ENCODE measurements at places on chromosomes 3 and 15.

DNA sequence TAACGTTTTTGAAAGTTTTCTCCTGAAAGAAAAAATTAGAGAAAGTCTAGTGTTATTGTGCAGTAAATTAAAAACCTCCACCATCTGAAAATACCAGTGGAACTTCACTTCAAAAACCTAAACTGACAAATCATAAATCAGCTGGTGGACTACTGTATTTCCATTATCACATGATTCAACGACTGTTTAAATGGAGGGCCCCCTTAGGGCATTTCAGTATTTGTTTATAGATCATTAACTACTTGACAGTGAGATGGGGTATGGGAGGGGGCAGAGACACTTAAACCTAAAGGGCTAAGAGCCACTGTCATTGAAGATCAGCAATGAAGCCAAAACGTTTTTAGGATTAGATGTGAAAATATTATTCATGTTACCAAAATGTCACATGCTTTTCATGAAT, 8.8 kb upstream of the C15orf61 start:
- no peak for DNase-seq

- peak; percentile 67 for DNase-seq
Measured at GRCh38 chr15:67150023-67150860, 84.8 kb downstream of the SMAD3 start.

DNA sequence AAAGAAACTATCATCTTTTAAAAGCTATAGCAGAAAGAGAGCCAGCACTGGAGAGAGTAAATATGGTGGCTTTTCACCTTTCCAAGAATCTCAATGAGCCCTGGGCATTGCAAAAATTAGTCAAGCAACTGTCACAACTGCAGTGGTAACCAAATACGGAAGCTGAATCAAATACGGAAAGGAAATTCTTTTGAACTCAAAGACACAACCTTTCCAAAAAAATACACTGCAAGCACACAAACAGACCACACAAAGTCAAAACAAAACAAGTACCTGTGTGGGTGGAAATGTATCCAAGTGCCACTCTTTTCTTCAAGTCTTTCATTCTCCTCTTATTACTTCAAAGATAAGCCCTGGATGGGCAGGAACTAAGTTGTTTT, 17.6 kb downstream of the VGLL4 start:
- no peak for DNase-seq

DNA sequence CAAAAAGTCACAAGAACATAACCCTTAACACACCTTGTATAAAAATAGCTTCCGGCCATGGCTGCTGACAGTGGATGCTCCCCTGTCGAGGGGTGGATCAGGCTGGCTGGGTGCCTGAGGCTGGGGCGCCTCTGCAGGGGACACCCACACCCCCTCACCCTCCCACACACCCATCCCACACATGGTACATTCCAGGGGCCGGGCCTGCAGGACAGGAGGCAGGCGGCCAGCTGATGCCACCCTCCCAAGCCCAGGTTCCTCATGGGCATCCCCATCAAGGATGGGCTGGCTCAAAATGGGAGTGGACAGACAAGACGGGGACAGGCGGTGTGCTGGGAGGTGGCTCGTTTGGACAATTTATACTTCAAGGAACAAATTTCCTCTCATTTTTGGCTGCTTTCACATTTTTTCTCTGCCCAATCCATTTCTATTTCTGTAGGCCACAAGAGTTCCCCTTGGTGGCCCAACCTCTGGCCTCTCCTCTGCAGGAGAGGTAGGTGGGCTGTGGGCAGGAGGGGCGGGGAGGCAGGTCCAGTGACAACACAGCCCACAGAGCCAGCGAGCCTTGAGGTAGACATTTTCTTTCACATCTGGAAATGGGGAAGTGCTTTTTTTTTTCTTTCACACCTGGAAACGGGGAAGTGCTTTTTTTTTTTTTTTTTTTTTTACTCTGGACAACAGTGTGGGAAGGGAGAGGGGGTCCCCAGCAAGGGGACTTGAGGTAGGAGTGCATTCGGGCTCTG, 23.3 kb downstream of the RNU5B-1 start:
- DNase-seq, result peak; percentile 22

DNA sequence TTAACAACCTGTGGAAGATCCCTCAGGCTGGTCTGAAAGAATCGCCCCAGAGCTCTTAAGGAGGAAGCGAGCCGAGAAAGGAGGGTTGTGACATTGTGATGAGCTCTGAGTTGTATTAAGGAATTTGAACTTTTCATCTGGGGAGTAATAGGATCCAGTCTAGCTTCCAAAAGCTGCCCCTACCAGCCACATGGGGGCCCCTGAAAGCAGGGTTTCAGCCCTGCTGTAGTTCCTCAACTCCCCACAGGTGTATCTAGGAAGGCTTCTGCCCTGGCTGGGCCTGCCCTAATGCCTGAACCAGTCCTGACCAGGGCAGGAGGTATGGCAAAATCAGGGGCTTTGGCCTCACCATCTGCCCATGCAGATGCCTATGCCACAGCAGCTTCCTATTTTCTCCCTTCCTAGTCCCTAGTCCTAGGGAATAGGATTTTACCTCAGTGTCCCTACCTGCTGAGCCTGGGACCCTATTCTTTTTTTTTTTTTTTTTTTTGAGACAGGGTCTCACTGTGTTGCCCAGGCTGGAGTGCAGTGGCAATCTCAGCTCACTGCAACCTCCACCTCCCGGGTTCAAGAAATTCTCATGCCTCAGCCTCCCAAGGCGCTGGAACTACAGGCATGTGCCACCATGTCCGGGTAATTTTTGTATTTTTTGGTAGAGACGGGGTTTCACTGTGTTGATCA, 5.0 kb upstream of the AP3S2 start:
- DNase-seq, result peak; percentile 81

- DNase-seq, result no peak
Measured at GRCh38 chr3:102791641-102792589, 357.1 kb downstream of the ZPLD1 start.

DNA sequence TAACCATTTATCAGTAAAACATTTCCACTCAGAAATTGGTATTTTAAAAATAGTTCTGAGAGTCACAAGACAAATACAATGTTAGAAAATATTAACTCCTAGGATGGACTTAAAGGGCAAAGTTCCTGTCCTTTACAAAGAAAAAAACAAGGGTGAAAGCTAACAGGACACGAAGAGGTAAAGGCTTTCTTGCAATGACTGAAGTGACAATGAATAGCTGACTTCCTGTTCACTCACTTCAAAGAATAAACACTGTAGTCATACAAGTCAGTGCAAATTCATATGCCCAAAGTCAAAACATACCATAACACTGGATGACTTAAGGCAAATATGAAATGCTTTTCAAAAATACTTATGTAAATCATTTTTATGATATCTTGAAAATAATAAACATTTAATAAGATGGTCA, 1389.8 kb upstream of the ALCAM start:
- no peak for DNase-seq

DNA sequence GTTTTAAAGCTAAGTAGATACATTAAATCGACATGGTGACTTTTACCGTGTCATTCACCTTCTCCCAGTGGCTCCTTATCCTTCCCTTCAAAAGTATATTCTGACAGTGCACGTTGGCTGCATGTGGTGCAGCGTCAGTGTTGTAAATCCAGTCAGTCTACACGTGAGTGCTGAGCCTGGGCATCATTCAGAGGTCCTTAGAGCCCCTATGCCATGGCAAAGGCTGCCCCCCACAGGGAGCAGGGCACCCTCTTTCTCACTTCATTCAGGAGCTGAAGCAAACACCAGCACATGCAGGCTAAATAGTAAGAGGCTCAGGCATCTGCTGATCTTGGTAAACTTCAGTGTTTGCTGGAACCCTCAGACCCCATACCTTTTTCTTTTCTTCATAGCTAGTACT, 43.3 kb downstream of the RASGRP1 start:
- no peak for DNase-seq

DNA sequence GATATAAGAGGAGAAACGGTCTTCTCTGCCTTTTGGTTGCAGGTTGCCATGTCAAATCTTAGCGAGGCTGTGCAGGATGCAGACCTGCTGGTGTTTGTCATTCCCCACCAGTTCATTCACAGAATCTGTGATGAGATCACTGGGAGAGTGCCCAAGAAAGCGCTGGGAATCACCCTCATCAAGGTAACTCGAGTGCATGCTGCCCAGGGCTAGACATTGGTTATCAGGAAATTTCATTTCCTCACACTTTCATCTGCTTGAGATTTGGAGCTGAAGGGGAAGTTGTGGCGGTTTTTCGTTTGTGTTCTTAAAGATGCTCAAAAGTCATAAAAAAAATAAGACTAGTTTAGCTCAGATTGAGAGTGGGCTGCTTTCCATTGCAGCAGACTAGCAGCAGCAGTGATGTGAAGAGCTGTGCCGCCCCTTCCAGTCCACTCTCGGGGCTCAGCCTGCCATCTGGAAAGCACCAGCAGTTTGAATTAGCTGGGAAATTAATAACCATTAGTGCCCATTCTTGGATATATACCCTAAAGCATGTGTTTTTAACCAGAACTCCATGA, 32.2 kb downstream of the GPD1L start:
- no peak for DNase-seq

DNA sequence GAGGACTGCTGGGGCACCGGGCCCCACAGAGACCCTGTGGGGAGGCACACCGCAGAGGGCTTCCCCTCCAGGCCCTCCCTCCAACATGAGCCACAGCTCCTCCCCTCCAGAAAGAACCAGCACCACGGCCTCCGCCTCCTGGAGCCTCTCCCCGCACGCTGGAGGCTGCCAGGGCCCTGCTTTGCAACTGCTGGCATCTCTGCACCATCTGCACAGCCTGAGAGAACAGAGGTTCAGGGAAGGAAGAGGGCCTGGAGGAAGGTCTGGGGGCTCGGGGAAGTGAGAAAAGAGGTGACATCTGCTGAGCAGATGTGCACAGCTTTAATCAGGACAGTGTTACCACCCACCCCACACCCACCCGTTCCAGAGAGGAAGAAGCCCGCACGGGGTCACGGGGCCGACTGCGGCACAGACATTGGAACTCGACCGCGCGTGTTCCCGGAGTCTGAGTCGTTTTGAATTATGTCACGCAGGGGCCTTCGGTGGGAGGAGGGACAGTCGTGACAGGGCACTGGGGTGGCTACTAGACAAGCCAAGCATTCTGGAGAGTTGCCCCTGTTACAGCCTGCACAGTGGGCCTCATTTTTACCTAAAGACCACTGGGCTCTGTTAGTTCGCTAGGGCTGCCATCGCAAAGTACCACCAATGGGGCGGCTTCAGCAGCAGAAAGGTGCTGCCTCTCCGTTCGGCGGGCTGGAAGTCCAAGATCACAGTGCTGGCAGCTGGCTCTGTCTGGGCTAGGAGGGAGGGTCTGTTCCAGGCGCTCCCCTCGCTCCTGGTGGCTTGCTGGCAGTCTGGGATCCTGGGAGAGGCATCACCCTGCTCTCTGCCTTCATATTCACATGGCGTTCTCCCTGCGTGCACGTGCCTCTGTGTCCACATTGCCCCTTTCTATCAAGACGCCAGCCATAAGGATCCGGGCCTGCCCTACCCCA, 194.8 kb downstream of the XXYLT1 start:
- DNase-seq, result no peak

GRCh38 chr3:164539215-164539614, 539.1 kb downstream of the SI start:
- DNase-seq, result no peak

DNA sequence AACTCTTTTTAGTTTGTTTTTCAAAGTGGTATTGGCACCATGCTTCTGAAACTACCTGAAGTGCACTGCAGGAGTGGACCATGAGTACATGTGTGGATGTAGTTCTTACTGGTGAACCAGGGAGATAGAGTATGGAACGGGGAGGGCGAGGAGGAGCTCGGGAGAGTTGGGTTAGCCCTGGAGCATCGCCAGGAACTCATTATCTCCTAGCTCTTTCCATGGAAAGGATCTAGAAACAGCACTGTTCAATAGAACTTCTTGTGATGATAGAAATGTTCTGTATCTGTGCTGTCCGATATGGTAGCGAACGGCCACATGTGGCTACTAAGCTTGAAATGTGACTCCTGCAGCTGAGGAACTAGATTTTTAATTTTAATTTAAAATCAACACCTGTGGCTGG, 47.3 kb downstream of the VGLL4 start:
- no peak for DNase-seq

- DNase-seq, result peak; percentile 45
Measured at GRCh38 chr3:3998140-3998922, 199.1 kb downstream of the LRRN1 start.

DNA sequence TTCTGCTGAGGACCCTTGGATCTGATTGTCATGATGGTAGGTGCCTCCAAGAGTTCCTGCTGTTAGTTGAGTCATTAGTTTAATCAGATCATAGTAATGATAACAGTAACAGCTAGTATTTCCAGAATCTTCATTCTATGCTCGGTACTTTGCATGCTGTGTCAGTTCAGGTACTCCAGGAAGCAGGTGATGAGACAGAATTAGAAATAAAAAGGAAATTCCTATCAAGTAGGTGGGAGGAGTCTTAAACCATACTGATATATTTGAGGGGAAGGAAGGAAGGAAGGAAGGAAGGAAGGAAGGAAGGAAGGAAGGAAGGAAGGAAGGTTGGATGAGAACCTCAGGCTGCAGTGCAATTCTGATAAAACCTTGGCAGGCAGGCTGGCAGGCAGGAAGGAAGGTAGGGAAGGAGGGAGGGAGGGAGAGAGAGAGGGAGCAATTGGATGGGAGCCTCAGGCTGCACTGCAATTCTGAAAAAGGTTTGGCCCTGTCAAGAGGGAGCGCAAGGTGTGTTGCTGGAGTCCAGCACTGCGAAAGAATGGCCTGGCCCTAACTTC, 148.8 kb upstream of the NUDT16 start:
- no peak for DNase-seq

- DNase-seq, result no peak
Measured at GRCh38 chr3:22288756-22289155, 537.7 kb upstream of the ZNF385D start.

GRCh38 chr3:81744366-81744765, 17.1 kb downstream of the GBE1 start:
- DNase-seq, result no peak

- no peak for DNase-seq
Measured at GRCh38 chr3:72187131-72187530, 402.2 kb upstream of the PROK2 start.

DNA sequence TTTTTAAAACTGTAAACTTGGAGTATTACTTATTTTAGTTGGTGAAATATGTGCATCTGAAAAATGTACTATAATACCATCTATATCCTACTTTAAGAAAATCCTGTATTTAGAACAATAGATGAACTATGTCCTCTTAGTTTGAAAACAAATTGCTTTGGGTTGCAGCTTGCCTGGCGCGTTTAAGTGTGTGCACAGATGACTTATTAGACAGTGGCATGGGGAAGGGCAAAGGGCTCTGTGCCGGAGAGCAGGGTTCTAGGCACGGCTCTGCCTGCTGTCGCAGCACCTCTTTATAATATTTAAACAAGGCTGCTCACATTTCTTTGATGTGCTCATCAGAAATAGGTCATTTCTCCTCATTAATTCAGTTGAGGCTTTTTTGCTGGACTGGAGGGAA, 10.0 kb downstream of the PXK start:
- no peak for DNase-seq
